ENCODE measurements at places on chromosomes 6 and 20. TPM values are rescaled to one million over a fixed set of nuclear protein-coding genes. Genes with fewer than 3 reads are reported as not detected.

The PRKN gene
- total RNA-seq = 21.2 TPM

DNA sequence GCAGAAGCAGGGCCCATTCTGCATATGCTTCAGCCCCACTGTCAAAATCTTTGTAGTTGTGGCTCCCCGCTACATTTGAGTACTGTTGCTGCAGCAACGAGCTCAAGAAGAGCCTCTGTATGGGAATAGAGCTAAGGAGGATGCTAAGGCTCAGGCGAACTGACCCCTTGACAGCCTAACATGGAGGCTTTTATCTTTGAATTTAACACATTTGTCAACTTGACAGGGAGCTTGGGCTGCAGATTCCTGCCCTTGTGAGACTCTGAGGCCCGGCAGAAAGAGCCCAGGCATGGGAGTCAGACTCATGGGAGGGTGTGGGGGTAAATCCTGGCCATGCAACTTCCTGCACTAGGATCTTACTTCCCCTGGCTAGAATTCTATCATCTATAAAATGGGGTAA is 278.7 kb upstream of the CITED2 start:
- DNase-seq = no peak

DNA sequence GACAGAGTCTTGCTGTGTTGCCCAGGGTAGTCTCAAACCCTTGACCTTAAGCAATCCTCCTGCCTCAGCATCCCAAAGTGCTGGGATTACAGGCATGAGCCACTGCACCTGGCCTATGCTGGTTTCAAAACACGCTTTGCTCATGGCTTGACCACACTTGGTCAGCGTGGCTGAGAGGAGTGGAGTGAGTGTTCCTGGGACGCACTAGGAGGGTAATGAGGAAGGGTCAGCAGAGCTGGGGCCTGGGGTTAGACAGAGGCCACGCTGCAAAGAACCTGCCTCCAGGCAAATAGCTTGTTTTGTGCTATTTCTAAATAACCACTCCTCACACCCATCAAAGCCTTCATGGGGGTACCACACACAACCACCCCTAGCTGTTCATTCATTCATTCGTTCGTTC is 77.9 kb upstream of the TOX2 start:
- no peak for DNase-seq

The WFDC10B gene
- total RNA-seq = not detected

DNA sequence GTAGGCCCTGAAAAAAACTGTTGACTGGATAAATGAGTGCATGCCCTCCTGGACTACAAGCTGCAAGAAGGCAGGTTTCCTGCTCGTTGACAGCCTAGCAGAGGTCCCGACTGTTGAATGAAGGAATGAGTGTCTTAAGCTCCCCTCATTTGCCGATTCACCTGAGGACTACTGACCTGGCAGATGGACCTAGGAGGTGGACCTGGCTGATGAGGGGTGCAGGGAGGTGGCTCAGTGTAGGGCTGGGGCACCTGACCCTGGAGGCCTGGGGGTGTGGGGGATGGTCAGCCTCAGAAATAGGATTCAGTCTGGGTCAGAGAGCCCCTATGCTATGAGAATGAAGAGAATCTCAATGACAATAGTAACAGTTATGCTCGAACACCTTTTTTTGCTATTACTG is 11.6 kb upstream of the TFAP2C start:
- DNase-seq = no peak

DNA sequence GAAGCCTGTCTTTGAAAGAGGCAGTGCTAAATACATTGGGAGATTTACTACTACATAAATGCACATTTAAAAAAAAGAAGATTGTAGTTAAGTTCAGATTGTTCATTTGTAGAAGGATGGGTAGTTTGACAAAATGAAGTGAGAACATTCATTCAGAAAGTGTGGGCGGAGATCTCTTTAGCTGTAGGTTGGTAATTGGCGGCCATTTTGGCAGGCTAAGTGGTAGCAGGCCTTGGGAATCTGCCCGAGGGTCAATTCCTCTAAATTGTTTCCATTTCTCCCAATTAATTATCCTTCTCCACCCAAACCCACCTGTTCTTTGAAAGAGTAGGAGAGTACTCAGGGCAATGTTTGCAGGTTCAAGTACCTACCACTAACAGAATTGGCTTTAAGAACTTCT is 17.9 kb downstream of the SOX4 start:
- DNase-seq = no peak

DNA sequence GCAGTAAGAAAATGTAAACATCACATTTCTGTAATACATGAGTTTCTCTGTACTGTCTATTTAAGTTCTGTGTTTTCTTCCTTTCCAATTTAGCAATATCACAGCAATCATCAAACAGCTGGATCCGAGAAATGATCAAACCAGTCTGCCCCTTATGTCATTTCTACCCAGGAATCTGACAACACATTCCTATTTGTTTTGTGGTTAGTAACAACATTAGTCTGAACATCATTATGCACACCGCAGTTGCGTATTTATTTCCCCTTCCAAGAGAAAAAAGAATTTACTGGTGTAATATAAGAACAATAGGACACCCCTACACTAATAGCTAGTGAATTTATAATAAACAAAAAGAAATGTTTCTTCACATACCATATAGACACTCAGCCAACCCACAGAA is 179.5 kb downstream of the BTBD9 start:
- no peak for DNase-seq

The CEP162 gene
- 13.1 TPM for total RNA-seq

The PCK1 gene
- not detected for total RNA-seq

GRCh38 chr6:125102891-125103290 is 50.7 kb upstream of the TPD52L1 start:
- no peak for DNase-seq

- DNase-seq = no peak
Observed at GRCh38 chr6:111122458-111123286, 35.4 kb downstream of the SLC16A10 start.

DNA sequence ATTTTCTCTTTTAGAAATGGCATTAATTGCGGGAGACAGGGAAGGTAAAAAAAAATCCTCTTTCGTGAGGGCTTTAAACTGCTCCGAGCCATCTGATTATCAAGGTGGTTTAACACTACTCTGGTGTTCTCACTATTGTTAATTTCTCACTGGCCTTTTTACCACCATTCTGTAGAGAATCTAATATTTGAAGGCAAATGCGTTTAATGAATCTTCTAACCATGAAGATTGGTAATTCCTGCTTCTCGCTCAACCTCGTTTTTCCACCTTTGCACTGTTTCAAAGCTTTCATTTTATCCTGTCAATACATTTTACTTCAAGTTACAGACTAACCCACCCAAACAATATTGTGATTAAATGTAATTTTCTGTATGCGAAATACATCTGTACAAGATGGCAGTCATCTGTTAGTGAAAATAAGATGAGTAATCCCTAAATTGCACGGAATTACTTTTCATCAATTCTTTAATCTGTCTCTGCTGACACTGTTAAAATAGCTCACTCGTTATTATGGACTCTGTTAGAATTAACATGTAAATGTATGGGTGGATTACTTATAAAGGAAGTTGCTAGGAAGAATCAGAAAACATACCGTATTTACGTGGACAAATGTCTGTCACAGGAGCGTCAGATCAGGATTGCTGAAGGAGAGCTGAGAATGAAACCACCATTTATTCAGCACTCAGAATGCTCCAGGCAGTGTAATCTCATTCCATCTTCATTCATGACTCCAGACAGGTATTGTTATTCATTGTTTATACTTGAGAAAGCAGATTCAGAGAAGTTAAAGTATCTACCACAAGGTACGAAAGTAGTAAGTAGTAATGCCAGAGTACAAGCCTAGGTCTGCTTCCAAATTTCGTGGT is 1.1 kb upstream of the LCA5 start:
- DNase-seq = no peak

- DNase-seq = no peak
Observed at GRCh38 chr20:3560578-3560977, 89.8 kb downstream of the ATRN start.

- DNase-seq = no peak
Observed at GRCh38 chr20:57403216-57403615, 12.0 kb downstream of the RBM38 start.

The KHDC1L gene
- total RNA-seq = not detected

- DNase-seq = no peak
Observed at GRCh38 chr20:33443006-33443511, 504 bp downstream of the SNTA1 start.

GRCh38 chr6:24940311-24940917 is 4.7 kb upstream of the RIPOR2 start:
- DNase-seq = no peak

The EDN1 gene
- total RNA-seq = 20.4 TPM

The TMEM151B gene
- 1.1 TPM for total RNA-seq

The PACSIN1 gene
- total RNA-seq = 0.57 TPM

DNA sequence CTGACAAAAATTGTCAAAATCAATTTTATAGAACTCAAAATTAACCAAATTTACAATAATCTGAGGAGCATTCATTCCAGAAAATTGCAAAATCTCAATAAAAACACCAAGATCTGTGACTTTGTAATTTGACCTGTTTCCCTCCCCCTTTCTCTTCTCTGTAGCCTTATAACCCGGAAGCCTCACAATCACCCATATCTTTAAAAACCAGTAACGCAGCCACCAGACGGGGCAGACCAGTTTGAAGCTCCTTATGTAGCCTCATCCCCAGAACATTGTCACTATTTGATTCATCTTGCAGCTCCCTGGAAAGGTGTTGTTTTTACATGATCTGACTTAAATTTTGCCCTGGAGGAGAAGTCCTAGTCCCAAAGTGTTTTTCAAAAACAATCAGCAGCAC is 27.5 kb upstream of the TGM6 start:
- DNase-seq = no peak

Measured in prostate gland (tissue), 2 donors.